ENCODE measurements at places on chromosomes 13 and 19.

- DNase-seq: peak; percentile 78
Measured at GRCh38 chr19:55460670-55461258, 678 bp downstream of the ISOC2 start.

DNA sequence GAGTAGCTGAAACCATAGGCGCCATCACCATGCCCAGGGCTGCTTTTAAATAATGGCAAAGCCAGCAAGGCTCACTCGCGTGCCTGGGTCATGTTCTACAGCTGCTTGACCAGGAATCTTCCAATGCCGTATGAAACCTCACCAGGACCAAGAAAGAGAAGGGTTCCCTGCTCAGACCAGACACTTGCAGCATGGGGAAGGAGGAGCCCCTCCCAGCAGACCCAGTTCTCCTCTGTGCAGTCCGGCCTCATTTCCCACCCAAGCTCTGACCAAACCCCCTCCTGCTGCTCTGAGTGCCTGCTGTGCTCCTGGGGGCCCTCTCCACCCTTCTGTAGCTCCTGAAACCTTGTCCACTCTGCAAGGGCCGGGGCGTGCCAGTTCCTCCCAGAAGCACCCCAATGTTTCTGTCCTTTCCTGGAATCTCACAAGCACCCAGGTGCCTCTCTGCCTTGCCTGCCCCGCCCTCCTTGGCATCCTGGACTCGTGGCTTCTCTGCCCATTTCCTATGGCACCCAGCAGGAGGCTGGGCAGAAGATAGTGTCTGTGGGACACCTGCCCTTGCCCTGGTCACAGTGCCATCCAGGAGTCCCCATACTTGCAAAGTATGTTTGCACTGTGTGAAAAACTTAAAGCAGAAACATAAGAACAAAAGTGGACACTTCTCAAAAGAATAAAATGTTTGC, 6.8 kb upstream of the SLC7A9 start:
- no peak for DNase-seq

DNA sequence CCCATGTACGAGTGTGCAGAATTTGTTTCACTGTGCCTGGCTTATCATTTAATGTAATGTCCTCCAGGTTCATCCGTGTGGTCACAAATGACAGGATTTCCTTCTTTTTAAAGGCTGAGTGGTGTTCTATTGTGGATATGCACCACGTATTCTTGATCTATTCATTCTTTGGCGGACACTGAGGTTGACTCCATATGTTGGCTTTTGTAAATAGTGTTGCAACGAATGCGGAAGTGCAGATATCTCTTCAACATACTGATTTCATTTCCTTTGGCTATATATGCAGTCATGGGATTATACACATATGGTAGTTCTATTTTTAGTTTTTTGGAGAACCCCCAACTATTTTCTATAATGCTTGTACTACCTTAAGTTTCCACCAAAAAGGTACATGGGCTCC, 13.0 kb downstream of the OR7A5 start:
- no peak for DNase-seq

- no peak for DNase-seq
Measured at GRCh38 chr13:71814806-71815360, 52.1 kb downstream of the DACH1 start.

GRCh38 chr13:77725071-77725470, 27.6 kb downstream of the SLAIN1 start:
- DNase-seq: no peak

GRCh38 chr19:10554760-10555609, 10.8 kb downstream of the KRI1 start:
- no peak for DNase-seq

DNA sequence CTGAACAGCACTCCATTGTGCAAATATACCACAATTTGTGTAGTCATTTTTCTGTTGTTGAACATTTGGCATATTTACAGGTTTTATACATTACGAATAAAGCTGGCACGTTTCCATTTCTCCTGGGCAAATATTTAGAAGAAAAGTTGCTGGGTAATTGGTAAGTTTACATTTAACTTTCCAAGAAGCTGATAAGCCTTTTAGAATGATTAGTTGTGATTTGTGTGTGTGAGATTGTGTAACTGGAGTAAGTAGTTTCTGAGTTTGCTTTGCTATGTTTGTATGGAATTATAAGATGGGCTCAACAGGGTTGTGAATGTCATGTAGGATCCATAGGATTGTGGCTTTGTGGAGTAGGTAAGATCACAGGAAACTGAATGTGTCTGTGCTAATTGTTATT, 1.6 kb upstream of the ZNF529 start:
- DNase-seq: no peak

- no peak for DNase-seq
Measured at GRCh38 chr13:27976362-27977091, 7.4 kb upstream of the CDX2 start.

GRCh38 chr13:78045916-78046315, 127.3 kb upstream of the EDNRB start:
- DNase-seq: no peak

GRCh38 chr19:46728208-46728607, 11.3 kb upstream of the PRKD2 start:
- no peak for DNase-seq

DNA sequence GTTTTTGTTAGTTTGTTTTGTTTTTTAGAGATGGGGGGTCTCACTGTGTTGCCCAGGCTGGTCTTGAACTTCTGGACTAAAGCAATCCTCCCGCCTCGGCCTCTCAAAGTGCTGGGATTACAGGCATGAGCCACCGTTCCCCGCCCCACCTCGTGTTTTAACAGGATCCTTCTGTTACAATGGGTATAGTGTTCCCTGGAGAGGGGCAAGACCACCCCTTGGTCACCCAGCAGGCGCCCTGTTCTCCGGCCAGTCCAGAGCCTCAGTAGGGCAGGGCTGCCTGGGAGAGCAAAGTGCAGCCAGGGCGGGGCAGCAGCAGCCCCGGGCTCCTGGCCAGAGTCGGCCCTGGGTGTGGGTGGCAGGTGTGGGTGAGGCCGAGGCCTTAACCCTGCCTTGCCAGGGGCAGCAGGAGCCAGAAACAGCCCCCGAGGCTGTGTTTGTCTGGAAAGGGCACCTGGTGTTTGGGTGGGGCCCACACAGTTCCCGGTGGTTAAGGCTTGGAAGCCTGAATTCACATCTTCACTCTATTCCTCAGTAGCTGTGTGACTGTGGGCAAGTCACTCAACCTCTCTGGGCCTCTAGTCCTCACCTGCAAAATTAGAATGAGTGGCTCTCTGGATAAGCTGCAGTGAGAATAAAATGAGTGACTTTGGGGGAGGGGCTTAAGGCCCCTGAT, 7.2 kb downstream of the VASP start:
- DNase-seq: peak; percentile 68

DNA sequence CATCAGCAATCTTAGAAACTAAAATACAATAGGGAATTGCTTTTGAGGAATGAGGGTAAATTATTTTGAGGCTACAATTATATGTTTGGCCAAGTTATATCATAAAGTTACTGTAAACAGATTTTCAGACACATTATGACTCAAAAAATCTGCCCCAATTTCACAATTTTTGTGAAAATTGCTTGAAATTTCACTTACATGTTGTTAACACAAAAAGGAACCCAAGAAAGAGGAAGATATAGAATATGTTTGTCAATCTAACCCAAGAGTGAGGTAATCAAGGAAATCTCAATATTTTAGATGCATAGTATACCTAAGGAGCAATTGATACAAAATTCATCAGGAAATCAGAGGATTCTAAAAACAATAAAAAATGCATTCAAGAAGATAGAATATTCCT, 73.9 kb upstream of the FNDC3A start:
- DNase-seq: no peak

DNA sequence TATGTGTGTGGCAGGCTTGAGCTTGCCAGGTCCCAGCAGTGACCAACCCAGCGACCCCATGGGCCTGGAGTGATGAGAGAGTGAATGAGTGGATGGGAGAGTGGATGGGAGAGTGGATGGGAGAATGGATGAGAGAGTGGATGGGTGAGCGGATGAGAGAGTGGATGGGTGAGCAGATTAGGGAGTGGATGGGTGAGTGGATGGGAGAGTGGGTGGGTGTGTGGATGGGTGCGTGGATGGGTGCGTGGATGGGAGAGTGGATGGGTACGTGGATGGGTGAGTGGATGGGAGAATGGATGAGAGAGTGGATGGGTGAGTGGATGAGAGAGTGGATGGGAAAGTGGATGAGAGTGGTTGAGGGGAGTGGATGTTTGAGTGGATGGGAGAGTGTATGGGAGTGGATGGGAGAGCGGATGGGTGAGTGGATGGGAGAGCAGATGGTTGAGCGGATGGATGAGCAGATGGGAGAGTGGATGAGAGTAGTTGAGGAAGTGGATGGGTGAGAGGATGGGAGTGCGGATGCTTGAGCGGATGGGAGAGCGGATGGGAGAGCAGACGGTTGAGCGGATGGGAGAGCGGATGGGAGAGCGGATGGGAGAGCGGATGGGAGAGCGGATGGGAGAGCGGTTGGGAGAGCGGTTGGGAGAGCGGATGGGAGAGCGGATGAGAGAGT, 10.3 kb upstream of the TEKTIP1 start:
- no peak for DNase-seq

GRCh38 chr19:41599175-41599966, 23.4 kb downstream of the CEACAM21 start:
- no peak for DNase-seq

DNA sequence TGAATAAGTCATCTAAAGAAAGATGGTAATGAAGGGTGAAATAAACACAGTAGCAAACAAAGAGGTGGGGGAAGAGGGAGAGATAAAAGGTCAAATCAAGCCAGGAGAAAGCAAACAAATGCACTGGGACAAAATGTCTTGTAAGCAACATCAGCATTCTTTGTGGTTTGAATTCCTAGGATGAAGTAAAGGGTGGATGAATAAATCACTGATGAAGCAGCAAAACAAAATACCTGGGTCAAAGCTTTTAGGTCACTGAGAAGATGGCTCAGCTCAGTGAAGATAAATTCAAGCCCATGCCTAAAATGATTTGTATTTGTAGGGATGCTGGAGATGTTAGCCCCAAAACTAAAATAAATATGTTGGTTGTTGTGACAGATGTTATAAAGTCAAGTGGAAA, 86.5 kb upstream of the FBXL3 start:
- DNase-seq: no peak

DNA sequence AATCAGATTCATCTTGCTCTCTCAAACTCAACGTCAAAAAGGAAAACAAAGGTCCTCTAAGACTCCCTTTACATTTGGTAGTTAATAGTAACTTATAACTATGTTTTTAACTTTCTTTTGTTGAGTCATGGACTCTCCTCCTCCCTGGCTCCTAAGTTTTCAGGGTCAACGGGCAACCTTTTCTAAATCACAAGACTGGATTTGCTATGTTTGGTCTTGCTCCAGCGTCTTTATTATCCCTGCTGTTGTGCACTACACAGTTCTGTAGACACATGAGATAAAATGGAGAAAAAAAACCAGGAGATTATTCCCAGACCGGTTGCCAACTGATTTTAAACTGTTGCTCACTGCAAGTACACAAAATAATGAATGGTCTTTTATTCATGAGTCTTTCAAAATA, 1.9 kb upstream of the ITM2B start:
- no peak for DNase-seq

- no peak for DNase-seq
Measured at GRCh38 chr19:10519421-10519820, 2.2 kb upstream of the S1PR5 start.

DNA sequence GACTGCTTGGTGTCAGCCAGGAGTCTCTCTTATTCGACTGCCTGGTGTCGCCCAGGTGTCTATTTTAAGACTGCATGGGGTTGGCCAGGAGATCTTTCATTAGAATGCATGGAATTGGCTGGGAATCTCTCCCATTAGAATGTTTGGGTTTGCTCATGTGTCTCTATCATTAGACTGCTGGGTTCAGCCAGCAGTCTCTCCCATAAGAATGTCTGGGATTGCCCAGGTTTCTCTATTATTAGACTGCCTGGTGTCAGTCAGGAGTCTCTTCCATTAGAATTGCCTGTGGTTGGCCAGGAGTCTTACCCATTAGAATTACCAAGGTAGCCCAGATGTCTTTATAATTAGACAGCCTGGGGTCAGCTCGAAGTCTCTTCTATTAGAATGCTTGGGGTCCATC, 1496.0 kb downstream of the UQCRFS1 start:
- DNase-seq: no peak

DNA sequence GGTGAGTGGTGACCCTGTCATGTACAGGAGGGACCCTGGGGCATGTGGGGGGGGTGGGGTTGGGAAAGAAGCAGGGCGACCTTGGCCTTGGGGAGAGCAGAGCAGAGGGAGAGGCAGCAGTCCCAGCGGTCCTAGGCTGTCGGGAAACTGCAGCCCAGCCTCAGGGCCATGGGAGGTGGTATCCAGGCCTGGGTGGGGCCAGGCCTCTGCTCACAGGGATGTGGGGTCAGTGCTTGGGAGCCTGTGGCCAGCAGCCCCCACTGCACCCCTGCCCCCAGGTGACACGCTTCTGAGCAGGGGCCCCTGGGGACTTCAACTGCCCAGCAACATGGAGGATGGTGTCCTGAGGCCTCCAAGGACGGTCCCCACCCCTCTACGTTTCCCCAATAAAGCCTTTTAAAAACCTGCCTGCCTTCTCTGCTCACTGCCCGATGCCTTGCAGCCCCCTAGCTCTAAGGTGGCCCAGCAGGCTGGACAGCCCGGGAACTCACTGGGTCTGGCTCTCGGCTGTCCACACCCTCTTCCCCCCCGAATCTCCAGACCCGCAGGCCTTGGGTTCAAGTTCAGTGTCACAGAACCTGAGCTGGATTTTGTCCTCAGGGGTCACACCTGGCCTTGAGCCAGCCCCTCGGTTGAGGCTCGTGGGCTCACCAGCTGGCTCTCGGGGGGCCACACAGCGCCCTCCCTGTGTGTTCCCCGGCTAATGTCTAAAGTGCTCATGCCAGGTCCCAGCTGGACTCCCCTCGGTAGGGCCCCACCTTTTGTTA, 6.9 kb downstream of the PNKP start:
- no peak for DNase-seq

- DNase-seq: peak; percentile 75
Measured at GRCh38 chr13:21033856-21034602, 27.4 kb downstream of the LATS2 start.

GRCh38 chr19:43470288-43470687, 4.9 kb upstream of the LYPD3 start:
- DNase-seq: no peak

- no peak for DNase-seq
Measured at GRCh38 chr13:41746259-41746658, 214.7 kb downstream of the VWA8 start.

- no peak for DNase-seq
Measured at GRCh38 chr13:100341327-100341726, 247.3 kb downstream of the GGACT start.

DNA sequence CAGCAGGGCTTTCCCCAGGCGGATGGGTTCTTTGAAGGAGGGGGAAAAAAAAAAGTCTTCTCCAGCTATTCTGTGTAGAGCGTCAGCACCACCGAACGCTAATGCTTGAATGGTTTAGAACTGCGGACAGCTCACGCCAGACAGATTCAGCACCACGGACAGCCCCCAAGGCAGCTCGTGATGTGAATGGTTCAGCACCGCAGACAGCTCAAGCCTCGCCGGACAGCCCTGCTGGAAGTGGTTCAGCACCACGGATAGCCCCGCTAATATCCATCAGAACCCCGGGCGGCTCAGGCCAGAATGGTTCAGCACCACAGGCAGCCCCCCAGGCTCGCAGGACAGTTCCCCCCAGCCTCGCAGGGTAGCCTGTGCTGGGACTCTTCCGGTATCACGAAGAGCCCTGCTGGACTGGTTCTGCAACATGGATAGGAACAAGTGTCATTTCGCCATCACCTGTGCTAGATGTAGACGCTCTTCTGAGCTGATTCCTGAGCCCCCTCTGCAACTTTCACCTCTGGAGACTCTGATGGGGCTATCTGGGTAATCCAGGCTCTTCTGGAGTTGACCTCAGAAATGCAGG, 4.9 kb upstream of the SMIM17 start:
- peak; percentile 72 for DNase-seq

- no peak for DNase-seq
Measured at GRCh38 chr13:44232774-44233173, 140.8 kb upstream of the SERP2 start.
